ENCODE measurements at places on chromosomes 4 and X.

DNA sequence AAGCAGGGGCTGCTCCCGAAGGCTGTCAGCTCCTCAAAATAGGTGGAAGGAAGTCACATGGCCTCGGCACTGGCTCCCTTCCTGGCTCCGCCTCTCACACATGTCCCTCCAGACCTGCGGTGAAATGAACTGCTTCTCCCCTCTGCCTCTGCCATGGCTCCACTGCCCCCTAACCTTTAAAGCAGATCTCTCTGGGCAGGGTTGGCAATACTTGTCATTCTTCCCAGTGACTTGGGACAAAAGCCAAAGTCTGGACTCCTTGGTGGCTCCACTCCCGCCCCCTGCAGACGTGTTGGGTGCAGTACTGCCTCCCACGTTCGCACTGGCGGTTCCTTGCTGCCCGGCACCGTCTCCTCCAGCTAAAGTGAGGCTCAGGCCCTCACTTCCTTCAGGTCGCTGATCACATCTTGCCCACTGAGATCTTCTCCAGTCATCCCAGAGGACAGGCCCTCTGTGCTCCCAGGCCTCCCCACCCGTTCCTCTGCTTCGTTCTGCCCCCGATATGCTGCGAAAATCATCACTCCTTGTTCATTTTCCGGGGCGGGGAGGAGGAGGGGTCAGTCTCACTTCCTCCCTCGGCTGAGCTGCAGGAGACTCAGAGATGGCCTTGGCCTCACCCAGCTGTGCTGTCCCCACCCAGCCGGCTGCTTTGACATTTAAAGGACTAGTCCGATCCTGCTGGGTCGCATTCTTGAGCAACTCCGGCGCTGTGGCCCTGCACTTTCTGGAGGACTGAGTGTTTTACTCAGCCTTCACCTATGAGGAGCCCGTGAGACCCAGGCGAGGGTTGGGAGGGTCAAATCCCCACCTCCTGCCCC, 97.4 kb downstream of the PHKA2 start:
- DNase-seq: peak; percentile 50

GRCh38 chrX:96764864-96765263, 80.2 kb downstream of the DIAPH2 start:
- no peak for DNase-seq

DNA sequence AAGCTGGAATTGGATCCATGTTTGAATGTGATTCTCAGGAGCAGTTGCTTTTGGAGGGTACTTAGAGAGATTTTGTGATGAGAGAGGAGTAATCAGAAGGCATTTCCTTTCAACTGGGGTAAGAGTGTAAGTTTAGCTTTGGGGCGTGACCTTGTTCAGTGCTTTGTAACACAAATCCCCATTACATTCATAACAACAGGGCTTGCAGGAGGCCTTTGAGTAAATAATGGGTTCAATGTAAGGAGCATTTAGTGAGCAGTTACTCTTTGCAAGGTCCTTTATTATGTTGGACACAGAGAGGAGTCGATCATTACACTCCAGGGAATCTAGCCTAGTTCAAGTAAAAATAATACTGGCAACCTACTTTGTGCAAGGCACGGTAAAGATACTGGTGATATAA, 74.0 kb upstream of the AFF2 start:
- no peak for DNase-seq

- DNase-seq: no peak
These were observed 24.0 kb upstream of the ANXA3 start for GRCh38 chr4:78527555-78527954.

GRCh38 chr4:84751707-84752106, 168.8 kb downstream of the CDS1 start:
- no peak for DNase-seq

Measured in CD4-positive, alpha-beta T cell treated with Interleukin-4 for 1 hour (primary cell).